ENCODE measurements at places on chromosomes 5 and 9. TPM values are rescaled to one million over a fixed set of nuclear protein-coding genes. Genes with fewer than 3 reads are reported as not detected.

SPATA31D4 gene
- total RNA-seq = not detected

DNA sequence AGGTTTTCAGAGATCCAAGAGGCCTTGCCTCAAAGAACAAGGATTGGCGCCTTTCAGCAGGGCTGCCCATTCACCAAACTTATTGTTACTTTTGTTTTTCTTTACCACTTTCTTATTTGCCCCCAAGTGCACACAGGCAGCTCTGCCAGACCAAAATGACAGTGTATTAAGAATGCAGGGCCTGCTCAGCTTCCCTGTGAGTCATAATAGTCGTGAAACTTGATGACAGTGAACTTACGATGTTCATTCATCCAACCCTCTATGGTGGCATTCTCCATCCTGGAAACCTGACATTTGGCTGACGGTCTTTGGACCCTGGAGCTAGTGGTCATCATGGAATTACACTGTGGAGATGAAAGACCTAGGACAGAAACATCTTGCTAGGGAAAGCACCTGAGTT lies 44.3 kb downstream of the UBE2QL1 start:
- no peaks in the 10 kb centered on the region for H3K36me3 ChIP-seq
- H3K4me1 ChIP-seq = peaks cover 20% of the 10 kb centered on the region
- peaks cover 4% of the 10 kb centered on the region for H3K27me3 ChIP-seq
- no peak for DNase-seq
- H3K27ac ChIP-seq = no peak overlapping the region

GRCh38 chr9:131500377-131500776 lies 2.3 kb upstream of the POMT1 start:
- peaks cover 12% of the 10 kb centered on the region for H3K36me3 ChIP-seq
- H3K27me3 ChIP-seq = no peaks in the 10 kb centered on the region
- peak overlapping the region; percentile 66 for H3K4me3 ChIP-seq
- DNase-seq = peak; percentile 68

DNA sequence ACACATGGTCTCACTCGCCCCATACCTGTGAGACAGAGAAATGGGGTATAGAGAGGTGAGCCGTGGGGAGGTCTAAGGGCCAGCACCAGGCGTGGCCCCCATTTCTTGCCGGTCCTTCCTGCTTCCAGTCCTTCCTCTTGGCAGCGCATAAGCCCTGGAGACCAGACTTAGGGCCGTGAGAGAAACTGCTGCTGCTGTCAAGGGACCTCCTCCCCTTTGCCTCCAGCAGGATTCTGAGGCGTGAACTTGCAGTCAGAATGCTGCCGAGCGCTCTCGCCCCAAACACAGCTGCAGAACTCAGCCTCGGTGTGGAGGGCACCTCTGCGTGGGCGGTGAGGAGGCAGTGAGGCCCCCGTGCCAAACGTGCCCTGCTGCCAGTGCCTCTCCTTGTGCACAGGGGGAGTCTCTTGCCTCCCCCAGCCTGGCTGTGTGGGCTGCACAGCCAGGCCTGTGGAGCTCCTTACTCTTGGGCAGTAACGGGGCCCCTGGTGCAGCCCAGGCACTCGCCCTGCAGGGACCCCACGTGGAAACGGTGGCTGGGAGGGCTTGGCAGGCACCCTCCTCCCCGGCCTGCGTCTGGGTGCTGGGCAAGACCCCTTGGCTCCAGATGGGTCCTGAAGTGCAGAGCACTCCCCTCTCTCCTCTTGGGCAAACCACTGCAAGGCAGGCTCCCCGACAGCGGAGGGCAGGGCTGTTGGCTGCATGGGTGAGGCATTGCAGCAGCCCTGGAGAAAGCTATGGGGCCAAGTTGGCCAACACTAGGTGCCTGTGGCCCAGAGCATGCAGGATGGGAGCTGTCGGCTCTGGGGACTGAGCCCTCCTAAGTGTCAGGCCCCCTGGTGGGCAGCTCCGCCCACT lies 85.4 kb downstream of the RXRA start:
- no peak overlapping the region for H3K27ac ChIP-seq
- H3K27me3 ChIP-seq = no peaks in the 10 kb centered on the region
- H3K4me3 ChIP-seq = no peak overlapping the region
- DNase-seq = no peak

DNA sequence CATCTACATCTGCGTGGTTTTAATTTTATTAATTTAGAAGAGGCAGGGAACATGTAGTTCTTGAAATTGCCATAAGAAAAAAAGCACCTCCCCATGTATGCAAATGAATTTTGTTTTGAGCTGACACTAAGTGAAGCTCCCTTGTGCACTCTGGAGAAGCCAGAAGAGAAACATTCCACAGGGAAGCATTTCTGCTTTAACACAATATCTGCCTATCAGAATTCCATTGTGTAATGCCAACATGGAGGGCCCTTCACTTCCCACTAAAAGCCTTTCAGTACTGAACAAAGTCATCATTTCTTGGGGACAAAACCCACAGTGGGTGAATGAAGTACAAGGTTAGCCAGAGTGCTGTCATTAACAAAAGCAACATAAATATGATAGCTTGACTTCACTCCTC lies 59.7 kb downstream of the PRELID2 start:
- no peak overlapping the region for H3K4me3 ChIP-seq
- H3K27me3 ChIP-seq = no peaks in the 10 kb centered on the region
- no peaks in the 10 kb centered on the region for H3K4me1 ChIP-seq
- no peaks in the 10 kb centered on the region for H3K36me3 ChIP-seq
- no peak overlapping the region for H3K27ac ChIP-seq
- DNase-seq = no peak

All from activated naive CD8-positive, alpha-beta T cell treated with anti-CD3 and anti-CD28 coated beads, Interleukin-2, amount 10 ng/mL, durations not matched to agents 7 days and 5 days (primary cell).